ENCODE measurements at places on chromosomes 16 and 17.

DNA sequence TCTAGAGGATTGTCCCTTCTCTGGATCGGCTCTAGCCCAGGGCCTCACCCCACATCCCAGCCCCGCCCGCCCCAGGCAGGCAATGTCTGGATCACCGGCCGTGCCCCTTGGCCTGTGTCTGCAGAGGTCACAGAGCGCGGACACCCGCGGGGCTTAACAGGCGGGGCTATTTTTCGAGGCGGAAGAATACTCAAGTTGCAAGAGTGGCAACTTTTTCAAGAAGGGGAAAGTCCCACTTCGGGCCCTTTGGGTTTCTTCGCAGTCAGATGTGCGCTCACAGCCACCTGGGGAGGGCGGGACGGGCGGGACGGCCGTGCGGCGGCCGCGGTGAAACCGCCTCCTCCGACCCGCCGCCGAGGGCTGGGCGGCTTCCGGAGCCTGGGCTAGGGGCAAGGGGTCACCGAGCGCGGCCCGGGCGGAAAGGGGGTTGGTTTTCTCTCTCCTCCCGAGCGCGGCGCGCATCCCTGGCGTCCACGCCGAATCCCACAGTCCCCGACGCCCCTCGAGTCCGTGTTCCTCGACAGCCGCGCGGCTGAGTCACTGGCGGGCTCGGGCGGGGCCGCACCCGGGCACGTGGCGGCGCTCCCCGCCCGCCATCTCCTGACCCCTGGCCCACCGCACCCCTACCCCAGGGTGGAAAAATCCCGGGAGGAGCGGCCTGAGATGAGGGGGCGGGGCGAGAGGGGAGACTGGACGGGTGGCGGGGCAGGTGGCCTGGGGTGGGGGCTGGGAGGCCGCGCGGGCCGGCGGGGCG, 1.2 kb upstream of the PFN1 start:
- peak; percentile 84 for DNase-seq

DNA sequence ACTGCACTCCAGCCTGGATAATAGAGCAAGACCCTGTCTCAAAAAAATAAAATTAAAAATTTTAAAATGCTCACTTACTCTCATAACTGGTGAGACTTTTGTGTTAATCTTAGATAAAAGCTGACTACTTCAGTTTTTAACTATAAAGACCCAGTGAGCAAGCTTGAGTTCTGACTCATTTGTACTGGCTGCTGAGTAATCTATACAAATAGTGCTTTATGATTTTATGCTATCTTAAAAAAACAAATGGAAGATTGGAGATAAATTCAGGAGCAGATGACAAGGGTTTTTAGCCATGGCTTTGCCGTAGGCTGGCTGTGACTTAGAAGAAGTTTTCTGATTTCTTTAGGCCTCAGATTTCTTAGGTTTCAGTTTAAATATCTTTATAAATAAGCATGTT, 30.5 kb downstream of the SNTB2 start:
- DNase-seq: peak; percentile 56

DNA sequence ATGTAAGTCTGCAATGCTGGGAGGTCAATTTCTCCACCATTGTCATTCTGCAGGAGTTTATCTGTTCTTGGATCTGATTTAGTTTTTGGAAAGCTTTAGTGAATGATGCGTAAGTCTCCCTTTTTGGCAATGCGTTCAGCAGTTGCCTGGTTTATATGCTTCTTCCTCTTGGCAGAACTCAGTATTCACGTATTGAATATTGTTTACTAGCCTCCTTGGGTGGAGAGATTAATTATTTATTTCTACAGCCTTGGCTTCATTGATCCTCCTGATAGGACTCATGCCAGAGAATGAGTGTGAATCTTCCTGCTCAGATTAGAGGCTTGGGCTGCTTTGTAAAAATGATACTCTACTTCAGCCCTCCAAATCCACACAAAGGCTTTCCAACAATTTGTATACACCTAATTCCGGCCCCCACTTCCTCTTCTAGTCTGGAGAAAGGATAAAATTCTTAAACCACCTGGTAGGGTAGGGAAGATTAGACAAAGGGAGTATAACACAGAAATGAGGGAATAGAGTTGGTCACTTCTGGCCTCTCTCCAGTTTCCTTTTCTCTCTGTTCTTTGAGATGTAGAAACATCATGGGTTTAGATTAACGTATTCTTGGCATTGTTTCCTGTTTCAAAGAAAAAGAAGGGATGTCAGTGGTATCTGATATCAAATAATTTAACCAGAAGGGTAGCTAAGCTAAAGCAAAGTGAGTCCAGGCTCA, 929.8 kb downstream of the KCNJ2 start:
- peak; percentile 13 for DNase-seq

DNA sequence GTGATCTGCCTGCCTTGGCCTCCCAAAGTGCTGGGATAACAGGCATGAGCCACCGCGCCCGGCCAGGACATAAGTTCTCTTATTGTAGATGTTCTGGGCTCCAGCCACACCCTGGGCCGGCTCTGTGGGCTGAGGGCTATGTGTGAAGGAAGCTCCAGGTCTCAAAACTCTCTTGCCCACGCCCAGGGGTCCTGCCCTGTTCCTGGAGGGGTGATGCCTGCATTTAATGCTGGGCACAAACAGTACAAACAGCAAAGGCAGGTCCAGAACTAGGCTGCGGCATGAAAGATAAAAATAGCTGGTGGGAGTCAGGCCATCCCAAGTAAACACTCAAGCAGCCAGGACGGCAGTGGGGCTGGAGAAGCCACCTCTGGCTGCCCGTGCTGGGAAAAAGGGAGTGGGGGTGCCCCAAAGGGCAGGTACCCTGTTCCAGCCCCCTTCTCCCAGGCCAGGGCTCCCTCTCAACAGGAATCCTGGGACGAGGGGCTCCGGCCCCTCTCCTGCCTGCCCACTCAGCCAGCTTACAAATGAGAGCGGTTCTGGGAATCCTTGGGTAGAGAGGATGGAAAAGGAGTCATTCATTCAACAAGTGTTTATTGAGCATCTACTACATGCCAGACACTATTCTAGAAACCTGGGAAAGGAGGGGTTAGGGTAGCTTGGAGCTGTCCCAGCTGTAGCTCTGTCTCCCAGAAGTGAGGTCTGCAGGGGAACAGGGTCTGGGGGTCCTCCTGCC, 4.6 kb downstream of the TRIM47 start:
- no peak for DNase-seq

GRCh38 chr16:87216841-87217275, 100.3 kb downstream of the C16orf95 start:
- peak; percentile 30 for DNase-seq

Measured in choroid plexus epithelial cell (primary cell).